ENCODE measurements at places on chromosomes 2 and 18.
A peak's percentile ranks its signal among the peaks of the same experiment; 100 is the strongest.

DNA sequence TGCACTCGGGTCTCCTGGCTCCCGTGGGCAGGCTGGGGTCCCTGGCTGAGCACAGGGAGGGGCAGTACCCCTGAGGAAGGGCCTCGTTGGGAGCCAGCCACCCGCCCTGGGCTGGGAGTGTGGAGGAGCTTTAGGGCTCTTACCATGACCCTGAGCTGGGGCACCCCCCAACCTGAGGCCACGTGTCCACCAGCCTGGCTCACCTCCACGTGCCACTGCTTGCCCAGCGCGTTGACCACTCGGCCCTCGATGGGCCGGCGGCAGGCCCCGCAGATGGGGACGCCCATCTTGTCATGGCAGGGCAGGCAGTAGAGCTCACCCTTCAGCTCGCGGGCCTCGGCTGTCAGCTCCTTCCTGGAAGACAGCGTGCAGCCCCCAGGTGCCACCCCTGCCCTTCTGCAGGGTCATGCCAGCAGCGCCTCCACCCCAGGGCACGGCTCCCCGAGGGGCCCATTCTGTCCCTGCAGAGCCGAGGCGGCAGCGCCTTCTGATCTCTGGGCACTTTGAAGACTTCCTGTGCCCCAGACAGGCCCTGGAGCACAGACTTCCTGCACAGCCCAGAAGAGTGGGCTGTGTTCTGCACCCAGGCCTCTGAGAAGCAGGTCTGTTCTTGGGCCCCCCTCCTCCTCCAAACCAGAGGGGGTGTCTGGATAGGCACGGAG lies 4.0 kb upstream of the GPR17 start:
- no peak for DNase-seq

DNA sequence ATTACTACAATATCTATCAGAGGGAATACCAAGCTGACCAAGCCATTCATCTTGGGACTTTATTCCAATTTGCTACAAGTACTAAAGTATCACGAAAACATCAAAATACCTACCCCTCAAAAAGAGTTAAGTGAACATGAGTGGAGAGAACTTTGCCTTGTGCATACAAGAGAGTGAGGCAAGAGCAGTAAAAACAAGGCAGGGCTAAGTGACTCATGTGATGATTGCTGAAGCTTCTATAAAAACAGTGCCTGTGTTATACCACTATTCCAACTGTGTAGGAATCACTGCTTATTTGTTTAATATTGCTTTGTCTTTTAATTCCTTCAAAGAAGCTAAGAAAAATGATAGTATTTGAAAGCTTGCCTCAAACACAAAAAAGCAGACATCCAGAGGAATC lies 61.2 kb downstream of the FARSB start:
- no peak for DNase-seq

DNA sequence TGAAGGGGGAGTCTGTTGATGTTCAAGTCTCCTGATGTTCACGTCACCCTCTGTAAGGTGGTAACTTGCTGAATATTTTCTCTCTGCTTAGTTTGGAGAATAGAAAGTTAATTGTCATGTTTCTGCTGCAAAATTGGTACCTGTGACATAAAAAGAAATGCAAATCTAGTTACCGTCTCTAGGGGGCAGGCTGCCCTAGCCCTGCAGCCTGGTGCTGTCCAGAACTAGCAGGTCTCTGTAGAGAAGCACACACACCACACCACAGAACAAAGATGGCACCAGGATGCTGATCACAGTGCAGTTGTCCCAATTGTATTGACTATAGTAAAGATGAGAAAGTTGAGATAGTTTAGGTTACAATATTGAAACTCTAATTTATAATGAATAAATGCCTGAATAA lies 47.0 kb downstream of the SLC9A4 start:
- no peak for DNase-seq

DNA sequence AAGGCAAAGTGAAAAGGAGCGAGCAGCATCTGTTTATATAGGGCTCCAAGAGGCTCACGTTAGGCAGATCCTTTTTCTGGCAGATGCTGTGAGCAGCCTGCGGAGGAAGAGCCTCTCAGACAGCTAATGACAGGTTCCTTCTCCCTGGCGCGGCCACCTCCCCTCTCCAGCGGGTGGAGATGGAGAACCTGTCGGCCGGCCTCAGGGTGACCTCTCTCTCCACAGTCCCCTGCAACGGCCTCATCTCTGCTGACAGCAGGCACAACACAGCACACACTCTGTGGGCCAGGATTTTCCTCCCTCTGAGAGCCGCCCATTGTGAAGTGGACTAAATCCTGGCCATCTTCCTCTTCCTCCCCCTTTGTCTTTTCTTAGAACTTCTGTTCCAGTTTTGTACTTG lies 119.8 kb downstream of the PRKCE start:
- peak; percentile 40 for DNase-seq

- no peak for DNase-seq
Measured at GRCh38 chr18:1103537-1103936, 198.9 kb downstream of the ADCYAP1 start.

- DNase-seq, result no peak
Measured at GRCh38 chr2:45649462-45649857, 2.0 kb upstream of the PRKCE start.

DNA sequence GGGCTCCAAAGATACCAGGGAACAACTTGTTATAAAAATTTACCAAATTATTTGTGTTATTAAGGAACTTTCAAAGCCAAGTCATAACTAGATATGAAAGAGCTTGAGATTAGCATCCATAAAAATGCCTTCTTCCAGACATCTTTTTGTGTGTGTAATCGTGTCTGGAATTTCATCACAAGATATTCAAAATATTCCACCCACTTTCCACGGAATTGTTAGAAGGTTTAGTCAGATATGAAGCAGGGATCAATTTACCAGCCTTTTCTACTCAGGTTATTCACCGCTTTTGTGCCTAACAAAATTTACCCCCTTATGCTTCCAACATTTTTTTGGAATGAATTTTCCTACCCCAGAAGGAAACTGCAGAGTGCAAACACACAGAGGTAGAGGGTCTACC lies 130.2 kb upstream of the ACVR2A start:
- no peak for DNase-seq

DNA sequence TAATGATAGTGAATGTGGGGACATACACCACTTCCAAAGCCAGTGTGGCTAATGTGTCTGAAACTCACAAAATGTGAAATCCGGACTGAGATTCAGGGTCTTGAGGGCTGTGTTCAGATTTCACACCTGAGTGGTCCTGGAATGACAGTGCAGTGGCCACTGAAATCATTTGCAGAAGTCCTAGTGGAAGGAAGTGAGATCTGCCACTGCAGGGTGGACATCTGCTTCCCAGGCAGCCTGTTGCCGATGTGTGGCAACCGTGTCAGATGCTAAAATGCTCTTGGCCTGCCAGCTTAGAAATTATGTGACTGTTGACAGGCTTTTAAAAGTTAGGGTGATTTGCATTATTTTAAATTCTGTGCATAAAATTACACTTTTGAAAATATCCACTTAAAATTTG lies 77.8 kb upstream of the TMEM200C start:
- no peak for DNase-seq

- DNase-seq, result no peak
Measured at GRCh38 chr2:82650038-82650437, 1809.0 kb downstream of the SUCLG1 start.

- no peak for DNase-seq
Measured at GRCh38 chr18:69889009-69889408, 58.7 kb downstream of the CD226 start.

- DNase-seq, result no peak
Measured at GRCh38 chr2:208153156-208153555, 7.2 kb upstream of the CRYGB start.

DNA sequence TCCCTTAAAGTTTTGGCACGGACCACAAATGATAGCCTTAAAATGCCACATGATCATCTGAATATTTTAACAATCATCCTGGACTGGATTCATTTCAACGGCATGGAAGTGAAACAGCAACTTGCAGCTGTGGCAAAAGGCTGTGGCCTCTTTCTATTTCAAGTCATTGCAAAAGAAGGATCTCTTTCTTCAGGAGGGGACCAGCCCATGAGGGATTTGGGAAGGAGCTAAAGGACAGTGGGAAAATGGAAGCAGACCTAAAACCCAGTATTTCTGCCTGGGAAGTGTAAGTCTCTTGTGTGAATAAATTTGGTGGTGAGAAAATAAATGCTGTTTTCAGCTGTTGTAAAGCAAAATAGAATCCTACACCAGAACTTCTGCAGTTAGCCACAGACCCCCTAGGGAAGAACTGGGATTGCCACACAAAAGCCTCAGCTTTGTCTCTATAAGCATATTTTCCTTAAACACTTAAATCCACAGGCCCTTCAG lies 107.3 kb upstream of the ZFP36L2 start:
- DNase-seq, result no peak

DNA sequence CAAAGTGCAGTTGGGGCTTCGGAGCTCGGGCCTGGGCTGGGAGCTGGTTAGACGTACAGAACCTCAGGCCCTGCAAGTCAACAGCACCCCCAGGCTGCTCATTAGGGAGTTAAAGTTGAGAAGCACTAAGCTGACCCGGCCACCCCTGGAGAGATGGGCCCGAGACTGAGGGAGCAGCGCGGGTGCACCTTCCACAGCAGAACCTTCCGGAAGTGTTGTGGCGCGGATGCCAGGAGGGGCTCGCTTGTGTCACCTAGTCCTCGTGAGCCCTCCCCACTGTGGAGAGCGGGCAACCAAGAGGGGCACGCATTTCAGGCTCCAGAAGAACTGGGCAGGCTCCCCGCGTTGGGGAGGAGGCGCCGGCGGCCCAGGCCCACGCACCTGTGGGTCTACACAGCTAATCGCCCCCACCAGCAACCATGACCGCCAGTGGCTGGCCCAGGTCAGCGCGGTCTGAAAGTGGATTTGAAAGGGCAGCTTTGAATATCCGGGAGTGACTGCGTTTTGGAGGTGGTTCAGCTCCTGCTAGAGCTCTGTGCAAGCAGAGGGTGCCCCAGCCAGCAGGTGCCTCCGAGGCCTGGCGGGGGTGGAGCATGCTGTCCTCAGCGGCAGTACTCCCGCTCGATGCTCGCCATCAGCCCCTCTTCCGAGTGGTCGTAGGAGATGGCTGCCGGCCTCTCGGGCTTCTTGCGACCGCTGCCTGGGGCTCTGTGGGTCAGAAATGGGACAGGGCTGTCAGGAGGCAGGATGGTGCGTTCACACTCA lies 15.1 kb downstream of the KLF11 start:
- no peak for DNase-seq

- no peak for DNase-seq
Measured at GRCh38 chr2:182822733-182823132, 43.7 kb downstream of the FRZB start.

DNA sequence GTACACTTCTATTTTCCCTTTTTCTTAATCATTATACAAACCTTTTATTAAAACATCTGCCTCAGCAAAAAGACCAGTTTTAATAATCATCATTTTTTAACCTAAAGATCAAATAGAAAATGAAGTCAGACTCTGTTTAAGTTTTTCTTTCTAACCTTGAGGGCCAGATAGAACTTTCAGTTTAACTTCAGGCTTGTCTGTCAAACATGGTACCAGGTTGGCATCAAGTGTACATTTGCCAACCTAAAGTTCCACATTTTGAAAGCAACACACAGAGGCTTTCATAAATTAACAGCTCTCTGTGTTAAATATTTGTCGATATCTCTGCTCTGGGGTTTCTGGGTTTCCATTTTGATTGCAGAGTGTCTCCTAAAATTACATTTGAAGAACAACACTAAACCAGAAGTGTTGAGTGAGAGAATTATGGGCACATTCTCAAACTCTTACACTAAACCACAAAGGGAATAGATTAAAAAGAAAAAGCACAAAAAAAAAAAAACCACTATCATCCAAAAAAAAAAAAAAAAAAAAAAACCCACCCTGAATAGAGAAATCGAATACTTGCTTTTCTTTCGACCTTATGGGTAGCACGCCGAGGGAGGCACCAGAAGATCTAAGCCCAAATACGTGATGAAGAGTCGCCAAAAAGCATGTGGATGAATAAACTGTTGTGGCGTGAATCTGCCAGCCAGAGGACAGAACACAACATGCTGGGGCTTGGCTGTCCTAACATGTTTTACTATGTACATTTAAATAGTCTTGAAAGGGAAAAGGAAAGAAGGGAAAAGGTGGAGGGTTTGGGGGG lies 166.2 kb downstream of the TCF4 start:
- peak; percentile 45 for DNase-seq

- no peak for DNase-seq
Measured at GRCh38 chr18:8366656-8367055, 242.6 kb upstream of the RAB12 start.

GRCh38 chr2:212299943-212300342 lies 238.7 kb downstream of the ERBB4 start:
- no peak for DNase-seq

DNA sequence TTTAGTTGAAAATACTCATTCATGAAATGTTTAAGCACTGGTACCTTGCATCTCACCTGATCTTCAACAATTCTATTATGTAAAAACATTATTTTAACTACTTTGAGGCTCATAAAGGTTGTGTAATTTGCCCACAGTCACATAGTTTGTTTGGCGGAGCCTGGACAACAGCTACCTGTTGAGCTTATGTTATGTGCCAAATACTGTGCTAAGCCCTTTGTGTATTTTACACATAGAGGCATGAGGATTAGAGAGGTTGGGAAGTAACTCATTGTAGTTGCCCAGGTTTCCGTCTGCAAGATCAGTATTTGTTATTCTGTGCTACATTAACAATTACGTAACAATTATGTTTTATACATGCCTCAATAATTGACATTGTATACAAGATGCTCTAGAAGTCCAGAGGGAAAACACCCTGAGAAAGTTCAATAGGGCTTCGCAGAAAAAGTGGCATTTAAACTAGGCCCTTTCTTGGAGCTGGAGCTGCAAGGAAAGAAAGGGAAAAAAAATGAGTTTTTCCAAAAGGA lies 80.4 kb downstream of the BOLA3 start:
- no peak for DNase-seq

GRCh38 chr2:127173057-127173456 lies 47.0 kb downstream of the CYP27C1 start:
- DNase-seq, result peak; percentile 46

GRCh38 chr2:174023591-174024523 lies 58.7 kb upstream of the SP3 start:
- DNase-seq, result peak; percentile 79

GRCh38 chr2:171688129-171688465 lies 828 bp downstream of the DYNC1I2 start:
- DNase-seq, result no peak

GRCh38 chr2:233048569-233049193 lies 11.5 kb upstream of the INPP5D start:
- DNase-seq, result no peak

DNA sequence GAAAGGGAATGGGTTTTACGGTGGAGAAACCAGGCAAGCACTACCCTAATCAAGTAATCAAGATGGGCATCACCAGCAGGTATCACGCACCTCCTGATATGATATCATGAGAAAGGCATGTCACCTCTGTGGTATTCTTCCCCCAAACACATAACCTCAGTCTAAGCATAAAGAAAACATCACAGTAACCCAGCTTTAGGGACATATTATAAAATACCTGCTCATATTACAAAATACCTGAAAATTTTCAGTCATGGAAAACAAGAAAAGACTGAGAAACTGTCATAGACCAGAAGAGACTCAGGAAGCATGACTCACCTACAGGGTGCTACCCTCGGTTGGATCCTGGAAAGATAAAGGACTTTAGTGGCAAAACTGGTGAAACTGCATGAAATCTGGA lies 30.5 kb downstream of the GCKR start:
- no peak for DNase-seq
